Stimulated activated CD8-positive, alpha-beta memory T cell treated with anti-CD3 and anti-CD28 coated beads, Interleukin-7, amount 100 ng/mL, for 48 hours (primary cell): ENCODE measurements at places on chromosomes 3 and 15.

DNA sequence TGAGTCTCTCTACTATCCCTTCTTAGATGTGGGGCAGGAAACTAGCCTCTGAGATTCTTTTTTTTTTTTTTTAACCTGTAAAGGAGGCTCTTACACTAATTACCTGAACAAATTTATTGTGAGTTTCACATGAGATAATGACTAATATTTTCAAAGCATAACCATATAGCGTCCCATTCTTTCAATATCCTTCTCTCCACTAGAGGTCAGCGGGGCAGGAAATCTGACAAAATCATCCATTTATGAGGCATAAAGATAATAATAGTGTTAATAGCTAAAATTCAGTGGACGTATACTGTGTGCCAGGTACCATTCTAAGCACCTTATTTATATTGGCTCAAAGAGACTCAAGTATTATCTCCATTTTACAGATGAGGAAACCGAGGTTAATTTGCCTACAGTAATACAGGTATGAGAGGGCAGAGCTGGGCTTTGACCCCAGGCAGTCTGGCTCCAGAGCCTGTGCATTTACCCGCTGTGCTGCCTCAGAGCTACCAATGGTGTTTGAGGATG lies 16.3 kb upstream of the SMAD6 start:
- DNase-seq: no peak

DNA sequence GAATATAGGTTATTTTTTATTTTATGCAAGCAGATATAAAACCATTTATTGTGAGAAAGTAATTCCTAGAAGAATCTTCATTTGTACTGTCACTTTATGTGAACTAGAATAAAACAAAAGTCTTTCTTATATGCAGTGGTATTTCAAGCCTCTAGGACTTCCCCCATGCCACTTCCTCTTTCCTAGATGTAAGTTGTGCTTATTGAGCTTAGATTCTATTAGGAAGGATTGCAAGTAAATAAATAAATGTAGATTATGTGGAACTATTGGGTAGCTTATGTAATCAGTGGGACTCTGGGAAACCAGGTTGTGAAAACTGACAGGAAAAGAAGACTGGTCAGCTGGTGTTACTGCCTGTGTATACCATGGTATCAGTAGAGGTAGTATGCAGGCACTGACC lies 169.7 kb downstream of the RSRC1 start:
- DNase-seq: no peak

GRCh38 chr15:77499087-77499760 lies 78.5 kb downstream of the HMG20A start:
- no peak for DNase-seq

DNA sequence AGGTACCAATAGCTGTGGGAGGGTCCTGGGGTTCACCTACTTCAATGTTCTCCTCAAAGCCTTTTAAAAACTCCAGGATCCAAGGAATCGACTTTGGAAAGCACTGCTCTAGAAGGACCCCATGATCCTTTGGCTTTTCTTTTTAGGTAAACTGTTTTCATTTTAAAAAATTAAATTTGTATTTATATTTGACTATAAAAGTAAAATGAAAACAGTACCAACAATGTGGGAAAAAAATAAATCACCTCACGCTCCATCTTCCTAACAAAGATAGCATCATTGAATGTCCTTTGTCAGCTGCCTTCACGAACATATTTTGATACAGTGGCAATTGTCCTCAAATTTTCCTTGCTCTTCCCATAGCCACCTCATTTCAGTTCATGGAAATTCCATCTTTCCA lies 127.5 kb downstream of the PLD1 start:
- DNase-seq: no peak

- no peak for DNase-seq
Observed at GRCh38 chr3:116179091-116179490, 266.2 kb downstream of the LSAMP start.

- no peak for DNase-seq
Observed at GRCh38 chr3:42094691-42095391, 3.7 kb downstream of the TRAK1 start.

GRCh38 chr3:74561881-74562280 lies 52.6 kb downstream of the CNTN3 start:
- no peak for DNase-seq

GRCh38 chr15:91528801-91529200 lies 324.7 kb upstream of the SLCO3A1 start:
- DNase-seq: no peak

- DNase-seq: peak; percentile 83
Observed at GRCh38 chr15:78540141-78540870, at the start of gene PSMA4. PSMA4 (plus strand) TSS chr15:78540444; CDS start chr15:78541928, 1,484 bp downstream.

DNA sequence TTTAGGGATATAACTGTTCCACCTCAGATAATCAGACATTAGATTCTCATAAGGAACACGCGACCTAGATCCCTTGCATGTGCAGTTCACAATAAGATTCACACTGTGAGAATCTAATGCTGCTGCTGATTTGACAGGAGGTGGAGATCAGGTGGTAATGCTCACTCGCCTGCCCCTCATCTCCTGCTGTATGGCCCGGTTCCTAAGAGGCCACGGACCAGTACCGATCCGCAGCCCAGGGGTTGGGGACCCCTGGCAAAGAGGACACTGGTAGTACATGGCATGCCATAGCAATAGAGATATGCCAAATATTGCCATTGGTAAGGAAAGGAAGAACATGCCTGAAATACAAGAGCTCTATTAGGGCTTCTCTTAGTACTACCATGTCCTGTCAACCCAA lies 59.7 kb downstream of the LSM3 start:
- no peak for DNase-seq

DNA sequence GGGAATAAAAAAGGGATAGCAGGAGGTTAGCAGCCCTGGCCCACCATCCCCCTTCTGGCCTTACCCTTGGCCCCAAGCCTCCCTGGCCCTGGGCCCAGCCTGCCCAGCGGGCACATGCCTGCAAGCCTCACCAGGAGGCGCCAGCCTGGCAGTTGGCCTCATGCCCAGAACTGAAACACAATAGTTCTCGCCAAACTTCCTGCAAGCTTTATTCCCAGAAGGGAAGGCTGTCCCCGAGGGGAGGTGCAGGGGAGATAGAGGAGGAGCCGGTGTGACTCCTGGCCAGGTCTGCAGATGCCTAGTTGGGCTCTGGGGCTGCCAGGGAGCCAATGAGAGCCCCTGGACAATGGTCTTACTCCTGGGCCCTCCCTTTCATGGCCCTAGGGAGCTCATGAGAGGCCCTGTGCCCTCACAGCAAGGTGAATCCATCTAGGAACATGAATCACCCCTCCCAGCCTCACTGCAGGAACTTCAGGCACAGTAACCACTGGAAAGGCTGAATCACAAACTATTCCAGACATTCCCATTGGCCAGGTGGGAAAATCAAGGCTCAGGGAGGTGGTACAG lies 4.0 kb downstream of the CCDC33 start:
- no peak for DNase-seq

DNA sequence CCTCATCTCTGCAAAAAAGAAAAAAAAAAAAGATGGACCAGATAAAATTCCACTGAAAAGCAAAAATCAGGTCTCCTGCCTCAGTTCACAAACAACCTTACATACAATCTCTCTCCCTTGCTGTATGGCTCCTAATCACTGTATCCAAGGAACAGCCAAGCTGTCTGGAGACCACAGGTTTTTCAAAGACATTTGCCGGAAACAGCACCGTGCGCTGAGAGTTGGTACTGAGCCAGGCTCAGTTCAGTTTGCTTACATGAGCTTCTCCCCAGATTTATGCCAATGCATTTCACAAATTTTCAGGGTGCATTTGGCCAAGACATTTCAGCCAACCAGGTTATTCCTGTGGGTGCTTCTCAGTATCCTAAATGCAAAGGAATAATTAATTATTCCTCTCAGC lies 4.1 kb downstream of the ACP3 start:
- DNase-seq: no peak

GRCh38 chr3:187971629-187972028 lies 182.3 kb upstream of the LPP start:
- no peak for DNase-seq

DNA sequence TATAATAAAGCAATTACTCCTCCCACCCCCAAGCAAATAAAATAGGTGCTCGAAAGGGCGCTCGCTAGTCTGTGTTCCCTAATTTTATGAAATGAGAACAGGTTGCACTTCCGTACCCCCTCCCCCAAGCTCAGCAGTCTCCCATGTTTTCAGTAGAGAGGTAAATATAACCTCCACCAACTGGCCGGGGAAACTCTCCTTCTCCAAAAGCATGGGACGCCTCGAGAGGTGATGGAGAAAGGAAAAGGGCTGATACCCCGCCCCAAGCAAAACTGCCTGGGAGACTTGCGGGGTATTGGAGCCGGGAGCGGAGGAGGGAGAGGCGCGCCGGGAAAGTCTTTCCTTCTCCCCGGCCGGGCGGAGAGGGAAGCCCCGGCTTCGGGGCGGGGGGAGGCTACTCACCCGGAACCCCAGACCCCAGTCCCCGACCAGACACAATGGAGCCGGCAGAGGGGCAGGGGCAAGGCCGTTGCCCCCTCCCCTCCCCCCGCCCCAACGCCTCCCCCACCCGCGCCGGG lies 605 bp downstream of the DCUN1D1 start:
- DNase-seq: no peak

DNA sequence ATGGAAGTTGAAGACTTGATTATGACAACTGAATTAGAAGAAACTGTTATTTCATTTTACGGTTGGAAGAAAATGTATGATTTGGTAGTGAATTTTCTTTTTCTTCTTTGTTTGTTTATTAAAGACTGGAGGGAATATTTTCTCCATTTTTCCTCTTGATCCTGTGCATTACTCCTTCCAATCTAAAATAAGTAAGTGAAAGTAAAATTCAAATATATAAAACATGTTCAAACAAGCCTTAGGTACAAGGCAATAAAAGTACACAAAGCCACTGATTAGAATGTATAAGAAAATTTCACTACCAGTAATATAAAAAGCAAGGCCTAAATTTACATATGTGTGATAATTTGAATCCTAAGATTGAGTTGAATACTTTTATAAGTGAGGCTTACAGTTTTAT lies 181.2 kb upstream of the MME start:
- DNase-seq: no peak

DNA sequence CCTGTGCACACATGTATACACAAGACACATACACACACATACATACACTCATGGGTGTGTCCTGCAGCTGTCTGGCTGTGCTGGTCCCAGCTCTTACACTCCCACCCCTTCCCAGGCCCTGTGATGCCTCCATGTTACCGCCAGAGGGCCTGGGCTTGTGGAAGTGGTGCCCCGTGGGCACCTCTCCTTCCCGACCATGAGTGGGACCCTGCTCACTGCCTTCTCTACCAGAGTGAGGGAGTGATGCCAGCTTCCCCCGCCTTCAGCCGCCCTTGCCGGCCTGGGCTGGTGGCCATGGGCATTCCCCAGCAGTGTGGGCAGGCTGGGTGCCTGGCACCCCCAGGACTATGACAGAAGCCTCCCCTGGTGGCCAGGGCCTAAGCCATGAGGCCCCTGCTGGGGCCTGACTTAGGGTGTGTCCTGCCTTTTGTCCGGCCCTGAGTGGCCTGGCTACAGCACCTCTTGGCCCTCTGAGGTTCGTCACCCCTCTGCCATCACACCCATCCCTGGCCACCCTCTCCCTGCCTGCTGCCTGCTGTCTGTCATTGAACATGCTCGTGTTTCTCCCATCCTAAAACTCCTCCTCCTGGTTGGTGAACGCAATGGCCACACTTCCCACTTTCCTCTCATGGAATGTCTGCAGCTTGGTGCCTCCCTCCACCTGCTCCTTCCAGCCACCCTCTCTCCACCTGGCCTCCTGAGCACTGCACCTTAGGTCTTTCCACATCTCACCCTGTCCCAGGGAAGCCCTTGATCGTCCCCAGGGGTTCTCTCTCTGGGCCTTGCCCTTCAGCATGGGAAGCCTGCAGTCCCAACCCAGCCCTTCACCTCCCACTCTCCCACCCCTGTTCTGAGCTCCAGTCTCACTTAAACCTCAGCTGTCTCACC lies 14.6 kb downstream of the HDAC11 start:
- no peak for DNase-seq

DNA sequence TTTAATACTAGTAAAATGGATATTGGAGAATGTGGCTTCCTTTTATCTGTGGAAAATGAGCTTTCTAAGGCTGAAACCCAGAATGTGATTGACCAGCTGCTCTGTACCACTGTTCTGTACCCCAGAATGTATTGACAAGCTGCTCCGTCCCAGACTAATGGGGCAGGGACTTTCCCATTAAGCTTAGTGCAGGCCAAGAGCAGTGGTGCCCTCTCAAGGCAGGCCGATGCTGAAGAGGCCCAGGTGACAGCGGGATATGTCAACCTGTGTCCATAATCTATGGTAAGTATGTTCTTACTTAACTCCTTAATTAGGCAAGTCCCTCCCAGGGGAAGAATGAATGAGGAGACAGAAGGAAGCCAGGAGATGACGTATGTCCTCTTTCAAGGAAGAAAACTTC lies 31.1 kb downstream of the SGO1 start:
- DNase-seq: no peak

DNA sequence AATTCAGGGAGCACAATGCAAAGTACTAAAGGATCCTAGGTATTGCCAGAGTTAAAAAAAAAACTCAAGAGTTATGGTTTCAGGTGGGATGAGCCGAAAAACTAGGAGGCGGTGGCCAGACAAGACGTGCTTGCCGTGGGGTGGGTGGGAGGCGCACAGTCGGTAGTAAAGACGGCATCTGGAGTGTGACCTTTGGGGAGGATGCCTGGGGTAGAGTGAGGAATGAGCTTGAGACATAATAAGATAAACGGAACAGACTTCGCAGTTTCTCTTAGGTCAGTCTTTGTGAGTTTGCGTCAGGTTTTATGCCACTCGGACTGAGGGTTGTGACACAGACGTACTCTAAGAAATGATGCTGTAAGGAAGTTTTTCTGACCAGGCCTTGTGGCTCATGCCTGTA lies 139.6 kb downstream of the LRRK1 start:
- DNase-seq: no peak

DNA sequence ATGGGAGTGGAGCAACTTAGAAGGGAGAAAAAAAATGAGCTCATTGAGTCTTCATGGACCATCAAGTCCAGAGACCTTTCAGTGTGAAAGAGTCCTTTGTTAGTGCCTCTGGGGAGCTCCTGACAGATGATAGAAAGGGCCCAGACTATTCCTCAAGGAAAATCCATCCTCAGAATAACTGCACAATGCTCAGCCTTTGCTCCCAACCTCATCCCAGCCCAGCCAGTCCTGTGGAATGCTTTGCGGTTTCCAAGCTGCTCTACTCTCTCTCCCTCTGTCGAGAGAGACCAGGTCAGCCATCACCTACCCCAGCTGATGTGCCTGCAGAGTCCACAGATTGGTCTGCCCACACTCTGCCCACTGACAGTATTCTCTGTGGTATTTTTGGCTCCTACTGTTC lies 406.2 kb downstream of the MFSD1 start:
- DNase-seq: no peak

DNA sequence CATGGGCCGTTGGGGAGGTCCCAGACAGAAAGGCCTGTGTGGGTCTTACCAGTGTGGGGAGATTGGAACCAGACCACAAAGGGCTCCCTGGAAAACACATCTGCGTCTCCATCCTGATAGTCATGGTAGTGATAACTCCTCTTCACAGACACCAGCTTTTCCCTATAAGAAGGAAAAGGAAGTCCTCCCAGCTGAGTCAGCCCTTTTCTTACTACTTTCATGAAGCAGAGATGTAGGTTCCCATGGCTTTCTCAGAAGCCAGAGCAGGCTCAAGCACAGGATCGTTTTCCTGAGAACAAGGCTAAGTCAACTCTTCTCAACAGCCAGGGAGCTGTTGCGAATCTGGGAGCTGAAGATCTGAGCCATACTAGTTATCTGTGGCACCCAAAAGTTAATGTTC lies 6.1 kb downstream of the DNASE1L3 start:
- DNase-seq: no peak

- peak; percentile 31 for DNase-seq
Observed at GRCh38 chr3:12471241-12471640, 13.0 kb upstream of the TSEN2 start.
